Kidney epithelial cell (primary cell): ENCODE measurements at places on chromosomes 6 and 20. TPM values are rescaled to one million over a fixed set of nuclear protein-coding genes. Genes with fewer than 3 reads are reported as not detected.

GRCh38 chr20:63234693-63235398 lies 859 bp upstream of the BIRC7 start:
- DNase-seq = no peak

DNA sequence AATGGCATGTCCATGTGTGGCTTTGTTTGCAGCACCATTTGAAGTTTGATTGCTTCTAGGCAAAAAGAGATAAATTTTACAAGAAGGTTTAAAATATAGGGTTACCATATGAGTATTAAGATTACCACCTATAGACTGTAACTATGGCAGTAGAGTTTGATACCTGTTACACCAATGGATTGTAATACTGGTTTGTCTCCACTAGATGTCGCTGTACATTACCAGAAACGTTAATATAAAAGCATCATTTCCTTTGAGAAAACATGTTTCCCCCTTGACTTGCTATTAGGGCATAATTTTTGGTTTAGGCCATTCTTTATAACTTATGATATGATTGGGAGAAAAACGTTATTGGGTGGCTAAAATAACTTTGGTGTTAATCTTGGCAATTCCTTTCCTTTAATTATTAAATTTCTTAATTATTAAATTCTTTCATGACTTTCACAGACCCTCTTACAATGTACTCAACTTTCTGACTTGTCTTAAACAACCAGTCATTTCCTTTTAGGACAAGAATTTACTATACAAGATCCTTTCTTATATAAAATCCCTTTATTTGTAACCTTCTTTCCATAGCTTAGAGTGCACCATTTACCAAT lies 42.8 kb downstream of the HLA-DPB1 start:
- DNase-seq = no peak

DNA sequence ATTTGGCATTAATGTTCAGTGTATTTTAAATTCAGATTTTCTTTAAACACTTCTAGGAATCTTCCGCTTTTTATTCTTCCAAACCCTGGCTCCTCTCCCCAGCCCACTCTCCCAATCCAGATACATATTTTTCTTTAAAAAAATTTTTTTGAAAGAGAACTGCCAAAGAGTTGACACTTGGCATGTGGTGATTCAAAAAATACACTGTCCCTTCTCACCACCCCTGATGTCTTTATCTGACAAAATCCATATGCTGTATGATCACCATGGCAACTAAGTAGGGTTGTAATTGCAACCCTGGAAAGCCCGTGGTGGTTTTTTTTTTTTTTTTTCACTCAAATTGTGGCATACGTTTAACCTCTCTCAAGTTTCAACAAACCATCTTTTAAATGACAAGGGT lies 355.8 kb upstream of the SASH1 start:
- DNase-seq = no peak

DNA sequence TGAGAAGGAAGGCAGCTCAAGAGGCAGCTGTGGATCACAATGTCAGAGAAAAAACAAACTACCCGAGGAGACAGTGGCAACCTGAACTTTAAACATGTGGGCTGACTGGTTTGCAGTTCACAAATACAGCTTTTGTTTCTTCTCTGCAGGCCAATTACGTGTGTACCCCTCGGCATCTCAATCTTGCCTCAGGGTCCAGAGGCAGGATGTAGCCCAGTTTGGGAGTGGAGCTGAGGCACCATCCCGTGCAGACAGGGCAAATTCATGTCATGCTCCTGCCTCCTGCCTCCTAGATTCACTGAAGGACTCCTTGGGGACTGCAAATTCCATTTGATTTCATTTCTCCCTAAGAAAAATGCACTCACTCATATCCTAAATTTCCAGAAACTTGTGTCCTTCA lies 94.2 kb upstream of the KCNK16 start:
- peak; percentile 26 for DNase-seq

DNA sequence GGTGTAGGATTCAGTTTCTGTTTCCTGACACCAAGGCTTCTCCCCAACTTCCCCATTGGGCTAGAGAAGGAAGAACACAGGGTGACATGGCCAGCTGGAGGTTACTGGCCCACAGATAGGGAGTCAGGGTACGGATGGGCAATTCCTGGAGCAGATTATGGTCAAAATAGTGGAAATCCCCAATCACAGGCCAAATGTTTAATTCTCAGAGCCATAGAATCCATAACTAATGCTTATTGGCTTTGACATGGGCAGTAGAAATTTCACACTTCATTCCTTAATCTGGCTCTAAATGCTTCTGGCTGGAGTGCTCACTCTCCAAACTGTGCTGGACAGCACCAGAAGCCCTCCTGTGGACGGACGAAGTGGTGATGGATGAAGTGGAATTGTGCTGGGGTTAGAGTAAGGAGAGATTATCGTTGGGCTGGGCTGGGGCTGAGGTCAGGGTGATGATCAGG lies 887 bp downstream of the SIGLEC1 start:
- no peak for DNase-seq

DNA sequence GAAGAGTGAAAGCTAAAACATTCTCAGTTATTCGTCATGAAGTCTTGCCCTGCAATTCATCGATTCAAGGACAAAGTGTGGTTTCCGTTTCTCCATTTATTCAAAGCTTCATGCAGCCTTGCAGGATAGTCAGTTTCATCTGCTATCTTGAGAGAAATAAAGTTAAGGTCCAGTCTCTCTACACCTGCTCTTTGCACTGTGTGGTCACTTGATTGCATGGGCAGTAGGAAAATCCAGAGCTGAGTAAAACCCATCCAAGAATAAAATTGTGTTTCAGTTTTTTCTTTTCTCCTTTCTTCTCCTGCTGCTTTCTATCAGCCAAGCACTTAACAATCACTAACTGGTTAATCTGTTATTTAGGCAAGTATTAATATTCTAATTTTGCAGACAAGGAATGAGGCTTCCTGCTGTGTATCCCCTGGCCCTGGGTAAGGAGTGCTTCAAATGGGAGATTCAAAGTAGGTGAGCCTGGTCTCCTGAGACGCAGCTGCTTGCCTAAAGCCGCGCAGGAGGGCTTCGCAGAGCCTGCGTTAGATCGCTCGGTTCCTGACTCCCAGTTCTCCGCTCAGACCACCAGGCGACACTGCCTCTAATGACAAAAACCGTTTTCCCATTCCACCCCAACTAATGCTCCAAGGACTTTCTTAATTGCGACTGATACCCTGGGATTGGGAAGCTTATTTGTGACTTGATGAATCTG lies 808.3 kb downstream of the TFAP2A start:
- no peak for DNase-seq

GRCh38 chr6:113564371-113565171 lies 292.6 kb upstream of the MARCKS start:
- DNase-seq = no peak

- peak; percentile 83 for DNase-seq
These were observed 736.9 kb upstream of the MARCKS start for GRCh38 chr6:113120224-113120581.

- DNase-seq = no peak
These were observed 70.9 kb downstream of the VIP start for GRCh38 chr6:152821525-152821924.

GRCh38 chr20:19275630-19276071 lies 63.2 kb downstream of the SLC24A3 start:
- DNase-seq = no peak

GRCh38 chr20:16394784-16395183 lies 178.5 kb downstream of the KIF16B start:
- no peak for DNase-seq

The MUC21 gene
- total RNA-seq = not detected in 2 replicates

The LST1 gene
- 0.42 TPM in 1 of 2 replicates, not detected in the other for total RNA-seq

The NKX2-4 gene
- not detected in 2 replicates for total RNA-seq

The GRM1 gene
- total RNA-seq = under 0.01 TPM in 1 of 2 replicates, not detected in the other

The CD40 gene
- total RNA-seq = 57.6 and 58.3 TPM in 2 replicates

The SLC22A16 gene
- total RNA-seq = 0.71 TPM in 1 of 2 replicates, not detected in the other

The IMPG1 gene
- total RNA-seq = not detected in 2 replicates

The NOX3 gene
- 0.17 TPM in 1 of 2 replicates, not detected in the other for total RNA-seq

The PEX7 gene
- 11.9 and 17.8 TPM in 2 replicates for total RNA-seq
